ENCODE measurements at places on chromosomes 3 and 15.

- DNase-seq, result no peak
Observed at GRCh38 chr3:149599236-149599635, 58.6 kb downstream of the WWTR1 start.

GRCh38 chr15:33068007-33068481 lies 126.5 kb downstream of the FMN1 start:
- peak; percentile 72 for DNase-seq

GRCh38 chr15:50435772-50436171 lies 11.6 kb downstream of the USP8 start:
- DNase-seq, result no peak

- DNase-seq, result no peak
Observed at GRCh38 chr15:61756071-61756820, 304.0 kb downstream of the VPS13C start.

- peak; percentile 17 for DNase-seq
Observed at GRCh38 chr3:177196008-177196455, 1.2 kb downstream of the TBL1XR1 start.

- DNase-seq, result no peak
Observed at GRCh38 chr3:136955813-136956212, 2.0 kb upstream of the IL20RB start.

GRCh38 chr3:51799879-51800749 lies 21.1 kb upstream of the IQCF6 start:
- peak; percentile 32 for DNase-seq

DNA sequence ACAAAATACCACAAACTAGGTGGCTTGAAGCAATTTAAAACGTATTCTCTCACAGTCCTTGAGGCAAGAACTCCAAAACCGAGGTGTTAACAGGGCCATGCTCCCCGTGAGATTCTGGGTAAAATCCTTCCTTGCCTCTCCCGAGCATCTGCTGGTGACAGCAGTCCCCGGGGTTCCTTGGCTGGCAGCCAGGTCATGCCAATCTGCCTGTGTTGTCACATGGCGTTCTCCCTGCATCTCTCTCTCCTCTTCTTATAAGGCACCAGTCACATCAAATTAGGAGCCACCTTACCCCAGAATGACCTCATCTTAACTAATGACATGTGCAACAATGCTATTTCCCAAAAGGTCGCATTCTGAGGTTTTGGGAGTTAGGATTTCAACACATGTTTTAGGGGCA lies 26.3 kb upstream of the LRRN1 start:
- no peak for DNase-seq

DNA sequence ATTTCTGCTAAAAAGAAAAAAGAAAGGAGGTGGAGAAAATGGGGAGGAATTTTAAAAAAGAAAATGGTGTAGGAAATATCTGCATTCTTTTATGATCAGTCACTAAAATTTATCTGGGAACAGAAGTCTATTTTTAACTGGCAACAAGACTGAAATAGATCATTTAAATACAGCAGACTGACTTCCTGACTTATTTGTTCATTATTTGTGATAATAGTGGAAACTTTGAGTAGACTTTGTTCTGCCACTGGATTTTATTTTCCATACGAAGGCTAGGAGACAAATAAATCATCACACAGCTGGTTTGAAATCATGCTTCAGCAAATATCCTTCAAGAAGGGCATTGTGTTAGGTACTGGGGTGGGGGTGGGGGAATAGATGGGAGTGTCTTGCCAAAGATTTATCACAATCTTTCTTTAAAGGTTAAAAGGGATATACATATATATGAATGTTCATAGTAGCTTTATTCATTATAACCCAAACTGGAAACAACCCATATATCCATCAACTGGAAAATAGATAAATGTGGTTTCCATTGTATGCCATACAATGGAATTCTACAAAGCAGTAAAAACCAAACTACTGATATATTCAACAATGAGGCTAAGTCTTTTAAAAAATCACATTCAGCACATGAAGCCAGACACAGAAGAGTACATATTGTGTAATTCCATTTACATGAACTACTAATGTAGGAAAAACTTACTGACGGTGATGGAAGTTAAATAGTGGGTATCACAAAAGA lies 4.7 kb upstream of the CLASP2 start:
- no peak for DNase-seq

DNA sequence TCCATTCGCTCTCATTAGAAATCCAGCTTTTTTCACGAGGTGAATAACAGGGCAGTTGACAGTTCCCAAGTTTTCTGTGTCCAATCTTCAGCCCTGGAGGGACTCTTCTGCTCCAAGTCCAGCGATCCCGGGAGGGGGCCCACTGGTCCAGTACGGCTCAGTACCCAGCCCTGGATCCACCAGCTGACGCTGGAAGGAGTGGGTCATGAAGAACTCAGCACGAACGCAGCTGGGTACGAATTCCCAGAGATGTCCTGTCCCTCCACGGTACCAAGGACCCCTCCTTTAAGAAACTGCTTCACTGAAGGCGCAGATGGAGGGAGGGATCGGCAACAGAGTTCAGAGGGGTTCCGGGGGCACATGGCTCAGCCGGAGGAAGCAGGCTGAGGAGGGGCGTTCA lies 16.5 kb upstream of the CLK3 start:
- no peak for DNase-seq

- no peak for DNase-seq
Observed at GRCh38 chr3:185680231-185680630, 94.1 kb downstream of the SENP2 start.
